Epithelial cell of umbilical artery (primary cell): ENCODE measurements at places on chromosomes 13 and 19. TPM values are rescaled to one million over a fixed set of nuclear protein-coding genes. Genes with fewer than 3 reads are reported as not detected.

Gene NXNL1
- not detected in 2 replicates for total RNA-seq

Gene PRR22
- under 0.01 and 0.30 TPM in 2 replicates for total RNA-seq

Gene SMARCA4
- total RNA-seq, result 49.2 and 60.1 TPM in 2 replicates

Gene SOHLH2
- total RNA-seq, result 0.46 and 1.3 TPM in 2 replicates

Gene CYP4F2
- total RNA-seq, result not detected in 2 replicates
